Kidney tubule cell (primary cell): ENCODE measurements at places on chromosomes 1 and 21.

GRCh38 chr1:183689762-183690204 is 36.7 kb upstream of the APOBEC4 start:
- DNase-seq: peak; percentile 9

DNA sequence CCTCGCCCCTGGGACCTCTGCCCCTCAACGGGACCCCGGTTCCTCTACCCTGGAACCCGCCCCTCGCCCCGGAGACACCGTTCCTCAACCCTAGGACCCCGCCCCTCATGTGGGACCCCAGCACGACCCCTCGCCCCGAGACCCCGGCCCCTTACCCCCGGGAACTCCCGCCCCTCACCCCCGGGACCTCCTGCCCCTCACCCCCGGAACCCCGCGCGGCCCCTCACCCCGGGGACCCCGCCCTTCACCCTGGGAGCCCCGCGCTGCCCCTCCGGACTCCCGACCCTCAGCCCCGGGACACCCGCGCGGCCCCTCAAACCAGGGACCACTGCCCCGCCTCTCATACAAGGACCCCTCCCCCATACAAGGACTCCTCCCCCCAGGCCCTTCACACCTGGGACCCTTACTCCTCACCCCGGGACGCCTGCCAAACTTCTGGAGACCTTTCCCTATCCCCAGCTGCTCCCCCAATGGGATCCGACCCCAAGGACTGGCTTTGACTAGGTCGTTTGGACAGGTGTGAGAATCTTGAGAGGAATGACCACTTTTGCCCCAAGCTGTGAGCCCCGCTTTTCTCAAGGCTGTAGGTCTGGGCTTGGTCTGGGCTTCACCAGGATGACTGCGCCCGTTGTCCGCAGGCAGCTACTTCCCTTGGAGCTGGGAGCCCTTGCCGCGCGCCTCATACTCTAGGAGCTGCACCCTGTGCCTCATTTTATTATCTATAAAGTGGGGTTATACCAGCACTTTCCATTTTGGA is 843 bp downstream of the DIP2A start:
- DNase-seq: peak; percentile 47

DNA sequence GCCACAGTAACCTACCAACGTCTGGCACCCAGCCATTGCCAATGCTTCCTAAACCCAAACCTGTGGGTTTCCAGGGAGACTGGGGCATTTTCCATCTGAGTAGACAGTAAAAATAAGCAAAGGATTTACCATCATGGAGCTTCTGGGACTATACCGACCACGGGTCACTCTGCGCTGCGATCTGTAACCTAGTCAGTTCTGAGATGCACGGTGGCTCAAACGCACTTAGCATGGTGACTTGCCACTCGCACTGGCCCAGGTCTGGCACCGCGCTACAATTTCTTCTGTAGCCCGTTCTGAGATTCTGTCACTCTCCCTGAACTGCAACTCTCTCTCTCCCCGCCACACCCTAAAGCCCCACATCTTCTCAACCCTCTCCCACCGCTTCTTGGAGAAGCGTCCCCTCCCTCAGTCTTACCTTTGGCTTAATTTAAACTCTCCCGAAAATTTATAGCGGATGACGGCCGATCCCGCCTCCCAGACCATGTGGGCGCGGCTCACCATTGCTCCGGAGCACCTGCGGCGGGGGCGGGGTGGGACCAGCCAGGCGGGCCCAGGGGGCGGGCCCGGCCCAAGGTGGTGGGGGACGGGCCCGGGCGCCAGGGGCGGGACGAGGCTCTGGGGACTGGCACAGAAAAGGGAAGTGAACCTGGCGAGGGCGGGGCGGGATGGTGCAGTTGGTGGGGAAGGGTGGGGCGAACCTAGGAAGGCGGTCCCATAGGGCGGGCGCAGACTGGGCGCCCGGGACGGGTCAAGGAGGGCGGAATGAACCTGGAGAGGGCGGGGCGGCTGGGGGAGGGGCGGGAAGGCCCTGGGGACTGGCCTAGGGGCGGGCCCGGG is 493 bp upstream of the MAP3K21 start:
- DNase-seq: peak; percentile 97

DNA sequence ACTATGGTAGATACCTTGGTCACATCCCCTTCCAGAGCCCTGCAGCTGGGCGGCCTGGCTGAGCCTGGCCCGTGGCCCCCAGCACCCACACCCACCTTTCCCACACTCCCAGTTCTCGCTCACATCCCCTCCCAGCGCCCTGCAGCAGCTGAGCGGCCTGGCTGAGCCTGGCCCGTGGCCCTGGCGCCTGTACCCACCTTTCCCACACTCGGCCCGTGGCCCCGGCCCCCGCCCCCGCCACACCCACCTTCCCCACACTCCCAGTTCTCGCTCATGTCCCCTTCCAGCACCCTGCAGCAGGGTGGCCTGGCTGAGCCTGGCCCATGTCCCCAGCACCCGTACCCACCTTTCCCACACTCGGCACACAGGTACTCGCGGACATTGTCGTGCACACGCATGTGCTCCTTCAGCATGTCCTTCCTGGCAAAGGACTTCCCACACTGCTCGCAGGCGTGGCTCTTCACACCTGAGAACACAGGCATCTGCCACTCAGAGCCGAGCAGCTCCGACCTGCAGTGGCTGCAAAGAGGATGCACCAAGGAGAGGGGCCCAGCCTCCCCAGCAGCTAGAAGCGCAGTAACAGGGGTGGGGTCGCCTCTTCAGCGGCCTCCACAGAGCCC is 52.5 kb upstream of the RIPK4 start:
- DNase-seq: peak; percentile 41

- DNase-seq: no peak
Observed at GRCh38 chr1:9075022-9075421, 5.6 kb upstream of the SLC2A5 start.

GRCh38 chr21:14878971-14879370 is 185.8 kb downstream of the NRIP1 start:
- DNase-seq: peak; percentile 49

- no peak for DNase-seq
Observed at GRCh38 chr1:145740269-145740668, 21.0 kb downstream of the CD160 start.

DNA sequence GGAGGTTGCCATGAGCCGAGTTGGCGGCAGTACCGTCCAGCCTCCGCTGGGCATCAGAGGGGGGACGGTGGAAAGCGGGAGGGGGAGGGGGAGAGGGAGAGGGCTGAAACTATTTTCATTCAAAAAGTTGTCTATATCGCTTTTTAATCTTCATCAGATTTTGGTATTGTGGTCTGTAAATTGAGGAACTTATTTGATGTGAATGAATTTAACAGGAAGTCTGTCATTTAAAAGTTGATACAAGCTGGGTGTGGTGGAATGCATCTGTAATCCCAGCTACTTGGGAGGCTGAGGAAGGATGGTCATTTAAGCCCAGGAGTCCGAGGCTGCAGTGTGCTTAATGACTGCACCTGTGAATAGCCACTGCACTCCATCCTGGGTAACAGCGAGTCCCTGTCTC is 3.0 kb upstream of the EPHX4 start:
- no peak for DNase-seq

GRCh38 chr21:44962403-44962966 is 22.7 kb downstream of the SLX9 start:
- DNase-seq: peak; percentile 50

GRCh38 chr1:65904681-65905083 is 112.0 kb downstream of the PDE4B start:
- no peak for DNase-seq

DNA sequence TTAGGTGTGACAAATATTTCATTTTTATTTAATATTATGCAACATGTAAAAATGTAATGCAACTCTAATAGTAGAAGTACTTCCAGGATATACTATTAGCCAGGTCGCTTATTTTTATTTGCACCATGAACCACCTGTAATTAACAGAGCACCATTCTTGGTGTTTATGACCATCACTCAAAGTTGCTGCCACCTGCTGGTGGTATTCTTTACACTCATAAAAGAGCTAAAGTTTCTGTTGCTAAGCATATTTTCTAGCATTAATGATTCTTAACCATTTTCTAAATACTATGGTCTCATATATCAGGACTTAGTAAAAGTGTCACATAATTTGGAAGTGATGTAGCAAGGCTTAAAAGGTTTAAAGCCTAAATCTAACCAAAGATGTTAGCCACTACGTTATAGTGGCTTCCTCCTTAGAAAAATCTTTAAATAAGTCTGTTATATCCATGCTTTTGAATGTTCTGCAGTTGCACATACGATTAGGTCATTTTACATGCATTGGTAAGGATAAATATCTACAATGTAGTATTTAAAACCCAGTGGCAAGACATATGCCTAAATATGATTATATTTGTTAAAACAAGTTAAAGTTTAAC is 244.5 kb downstream of the NEGR1 start:
- DNase-seq: peak; percentile 43

DNA sequence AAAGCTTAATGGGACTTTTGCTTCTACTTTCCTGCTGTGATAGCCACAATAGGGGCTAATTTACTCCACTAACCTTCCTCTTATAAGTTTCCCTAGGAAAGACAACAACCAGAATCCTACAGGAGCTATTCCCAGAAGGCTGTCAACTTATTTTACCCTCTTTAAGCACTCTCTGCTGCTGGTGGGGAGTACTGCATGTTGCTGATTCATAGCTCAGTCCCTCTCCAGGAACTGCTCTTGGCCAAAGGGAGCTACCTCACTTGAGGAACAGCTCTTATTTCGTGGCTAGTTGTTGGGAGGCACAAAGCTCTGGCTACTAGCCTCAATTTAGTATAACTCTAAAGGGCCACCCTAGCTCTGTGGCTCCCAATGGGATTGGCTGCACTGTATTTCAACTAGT is 37.2 kb downstream of the ADSS2 start:
- DNase-seq: peak; percentile 58

- no peak for DNase-seq
Observed at GRCh38 chr1:77007675-77008074, 140.4 kb downstream of the ST6GALNAC5 start.

DNA sequence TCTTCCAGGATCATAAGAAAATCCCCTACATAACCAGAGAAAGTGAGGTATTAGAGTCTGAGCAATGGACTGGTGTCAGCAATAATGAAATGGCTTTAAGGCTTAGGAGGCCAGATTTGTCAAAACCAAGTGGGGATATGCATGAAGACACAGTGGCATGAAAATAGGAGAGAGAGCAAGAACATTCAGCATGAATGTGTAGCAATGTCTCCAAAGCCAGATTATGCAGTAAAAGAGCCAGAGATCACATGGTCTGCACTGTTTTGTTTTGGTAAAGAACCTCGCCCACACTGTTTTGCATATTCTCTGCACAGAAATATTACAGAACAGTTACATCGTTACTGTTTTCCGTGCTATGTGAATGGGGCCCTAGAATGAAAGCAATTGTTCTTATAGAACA is 589.4 kb downstream of the PLPP3 start:
- no peak for DNase-seq
